ENCODE measurements at places on chromosomes 2 and 18.

DNA sequence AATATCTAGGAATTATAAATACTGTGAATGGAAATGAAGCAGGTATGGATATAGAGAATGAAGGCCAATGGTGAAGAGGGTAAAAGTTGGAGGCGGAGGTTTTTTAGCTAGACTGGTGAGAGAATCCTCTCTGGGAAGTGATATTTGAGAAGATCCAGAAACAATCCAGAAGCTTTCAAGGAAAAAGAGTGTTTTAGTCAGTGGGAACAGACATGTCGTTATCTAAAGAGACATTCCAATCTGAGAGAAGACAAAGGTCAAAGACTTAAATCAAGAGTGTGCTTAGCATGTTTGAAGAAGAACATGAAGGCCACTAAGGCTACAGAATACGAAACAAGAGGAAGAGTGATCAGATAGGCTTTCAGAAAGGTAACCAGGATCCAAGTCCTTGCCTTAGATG, 211.0 kb downstream of the MBD5 start:
- no peak for DNase-seq

DNA sequence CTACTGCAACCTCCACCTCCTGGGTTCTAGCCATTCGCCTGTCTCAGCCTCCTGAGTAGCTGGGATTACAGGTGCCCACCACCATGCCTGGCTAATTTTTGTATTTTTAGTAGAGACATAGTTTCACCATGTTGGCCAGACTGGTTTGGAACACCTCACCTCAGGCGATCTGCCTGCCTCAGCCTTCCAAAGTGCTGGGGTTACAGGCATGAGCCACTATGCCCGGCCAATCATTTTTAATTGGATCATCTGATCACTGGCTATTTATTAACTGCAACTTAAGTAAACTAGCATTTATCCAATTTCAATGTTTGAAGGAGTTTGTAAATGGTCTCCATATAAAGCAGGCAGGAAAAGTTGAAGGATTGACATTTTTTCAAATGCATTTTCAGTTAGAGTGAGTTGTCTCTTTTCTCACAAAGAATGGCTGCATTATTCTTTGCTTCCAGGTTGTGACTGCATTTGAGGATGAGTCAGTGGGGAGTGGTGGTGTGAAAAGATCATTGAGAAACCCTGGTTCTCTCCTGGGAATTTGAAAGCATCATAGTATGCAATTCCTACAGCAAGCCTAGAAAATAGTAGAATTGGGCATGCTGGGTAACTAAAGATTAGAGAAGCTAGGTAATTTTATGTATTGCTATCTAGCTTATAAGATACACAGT, 431.1 kb upstream of the ZEB2 start:
- DNase-seq, result no peak

DNA sequence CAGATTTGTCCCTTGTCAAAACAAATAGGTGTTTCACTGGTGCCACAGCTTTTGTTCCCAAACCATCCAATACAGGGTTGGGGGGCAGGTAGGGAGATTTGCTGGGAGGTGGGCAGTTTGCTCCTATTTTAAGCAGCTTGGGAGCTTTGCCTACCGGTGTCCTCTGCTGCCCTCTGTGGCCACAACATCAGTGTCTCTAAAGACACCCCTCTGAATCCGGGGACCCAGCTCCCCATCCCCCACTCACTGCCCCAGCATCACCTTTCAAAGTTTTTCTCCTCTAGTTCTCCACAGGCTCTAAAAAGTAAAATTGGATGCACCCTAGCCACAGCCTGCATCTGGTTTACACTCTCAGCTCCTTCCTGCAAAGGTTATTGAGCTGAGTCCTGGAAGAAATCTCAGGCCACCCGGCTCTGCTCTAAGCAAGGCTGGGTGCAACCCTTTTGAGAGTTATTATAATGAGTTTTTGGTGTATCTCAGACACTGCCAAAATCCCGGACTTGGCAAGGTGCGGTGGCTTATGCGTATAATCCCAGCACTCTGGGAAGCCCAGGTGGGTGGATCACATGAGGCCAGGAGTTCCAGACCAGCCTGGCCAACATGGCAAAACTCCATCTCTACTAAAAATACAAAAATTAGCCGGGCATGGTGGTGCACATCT, 2.9 kb upstream of the EPAS1 start:
- DNase-seq, result no peak

DNA sequence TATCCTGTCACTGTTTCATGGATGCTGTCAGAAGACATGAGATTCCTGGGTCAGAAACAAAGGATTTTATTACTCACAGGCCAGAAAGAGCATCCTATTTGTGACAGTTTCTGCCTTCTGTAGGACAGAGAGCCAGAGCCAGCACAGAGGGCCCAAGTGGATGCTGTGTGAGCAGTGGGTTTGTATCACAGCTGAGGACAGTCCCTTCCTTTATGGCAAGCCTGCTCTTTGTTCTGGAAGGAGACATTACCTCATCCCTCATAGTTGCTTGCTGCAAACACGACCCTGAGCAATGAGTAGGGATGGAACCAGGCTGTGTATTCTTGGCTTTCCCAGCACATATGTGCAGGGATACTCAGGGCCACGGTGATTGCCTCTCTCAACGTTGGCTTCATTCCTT, 41.6 kb downstream of the ARHGEF4 start:
- DNase-seq, result no peak

GRCh38 chr2:159285929-159286708, at the start of gene WDSUB1:
WDSUB1 (minus strand) TSS chr2:159286703; CDS start chr2:159283069, 3,634 bp downstream.
- no peak for DNase-seq

DNA sequence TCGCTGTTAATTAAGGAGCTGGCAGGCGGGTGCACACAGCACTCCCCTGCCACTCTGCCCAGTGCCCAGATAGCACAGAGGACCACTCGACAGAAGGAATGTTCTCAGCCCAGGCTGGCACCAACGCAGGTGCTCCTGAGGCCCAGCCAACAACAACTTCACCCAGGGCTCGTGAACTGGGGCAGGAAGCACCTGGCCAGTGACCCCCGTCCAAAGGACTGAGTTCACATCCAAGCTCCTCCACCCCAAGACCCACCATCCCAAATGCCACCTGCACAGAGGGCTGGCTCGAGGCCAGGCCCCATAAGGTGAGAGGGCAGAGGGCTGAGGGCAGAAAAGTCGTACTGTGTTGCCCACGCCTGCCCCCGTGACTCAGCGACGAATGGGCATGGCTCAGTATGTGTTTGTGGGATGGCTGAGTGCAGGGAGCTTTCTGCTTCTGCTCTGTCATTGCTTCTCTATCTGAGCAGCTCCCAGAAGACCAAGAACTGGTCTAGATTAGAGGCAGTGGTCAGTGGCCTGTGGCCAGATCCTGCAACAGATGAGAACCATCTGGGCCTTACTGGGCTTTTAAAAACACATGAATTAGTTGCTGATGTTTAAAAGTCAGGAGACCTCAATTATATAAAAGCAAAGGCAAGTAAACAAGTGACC, 68.4 kb downstream of the POLR1A start:
- no peak for DNase-seq

GRCh38 chr2:211181626-211182025, 625.2 kb downstream of the CPS1 start:
- no peak for DNase-seq

DNA sequence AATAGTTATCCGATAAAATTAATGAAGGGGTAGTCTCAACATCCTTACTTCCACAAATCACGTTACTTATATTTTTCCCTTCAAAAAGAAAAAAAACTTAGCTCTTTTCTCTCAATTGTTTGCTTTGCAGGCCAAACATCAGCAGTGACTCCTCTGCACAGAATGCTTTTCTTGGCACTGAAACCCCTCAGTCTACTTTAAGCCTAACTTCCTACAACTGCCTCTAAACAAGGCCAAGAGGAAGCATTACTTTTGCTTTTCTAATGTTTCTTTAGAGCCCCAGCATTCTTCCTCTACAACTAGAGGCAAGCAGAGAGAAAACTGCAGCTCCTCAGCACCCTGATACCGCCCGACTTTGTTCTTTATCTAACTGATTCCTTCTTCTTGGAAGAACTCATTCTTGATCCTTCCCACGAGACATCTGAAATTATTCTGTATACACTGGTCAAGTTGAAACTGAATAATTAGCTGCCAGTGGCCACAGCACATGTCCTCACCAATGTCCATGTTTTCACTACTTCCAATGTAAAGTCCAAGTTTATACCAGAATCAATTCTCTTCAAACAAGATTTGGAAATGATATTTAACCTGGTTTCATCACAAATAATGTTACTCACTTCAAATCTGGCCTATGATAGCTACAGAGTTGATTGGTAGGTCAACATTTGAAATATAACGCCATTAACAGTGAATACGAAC, 55.3 kb downstream of the DTNB start:
- no peak for DNase-seq

DNA sequence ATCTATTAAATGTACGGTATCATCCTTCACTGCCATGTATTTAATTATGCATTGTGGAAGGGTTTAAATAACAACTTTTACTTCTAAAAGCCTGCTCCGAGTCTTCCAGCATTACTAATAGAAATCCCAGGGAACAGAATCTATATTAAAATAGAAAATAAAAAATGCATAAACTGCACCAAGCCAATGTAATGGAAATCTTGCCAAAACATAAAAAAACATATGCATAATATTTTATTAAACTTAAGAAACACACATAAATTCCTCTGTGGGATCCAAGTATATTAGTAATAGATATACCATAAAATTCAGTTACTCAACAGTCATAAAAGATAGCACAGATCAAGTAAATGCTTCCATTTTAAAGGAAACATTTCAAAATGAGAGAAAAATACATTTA, 175.6 kb downstream of the TDRD15 start:
- no peak for DNase-seq

DNA sequence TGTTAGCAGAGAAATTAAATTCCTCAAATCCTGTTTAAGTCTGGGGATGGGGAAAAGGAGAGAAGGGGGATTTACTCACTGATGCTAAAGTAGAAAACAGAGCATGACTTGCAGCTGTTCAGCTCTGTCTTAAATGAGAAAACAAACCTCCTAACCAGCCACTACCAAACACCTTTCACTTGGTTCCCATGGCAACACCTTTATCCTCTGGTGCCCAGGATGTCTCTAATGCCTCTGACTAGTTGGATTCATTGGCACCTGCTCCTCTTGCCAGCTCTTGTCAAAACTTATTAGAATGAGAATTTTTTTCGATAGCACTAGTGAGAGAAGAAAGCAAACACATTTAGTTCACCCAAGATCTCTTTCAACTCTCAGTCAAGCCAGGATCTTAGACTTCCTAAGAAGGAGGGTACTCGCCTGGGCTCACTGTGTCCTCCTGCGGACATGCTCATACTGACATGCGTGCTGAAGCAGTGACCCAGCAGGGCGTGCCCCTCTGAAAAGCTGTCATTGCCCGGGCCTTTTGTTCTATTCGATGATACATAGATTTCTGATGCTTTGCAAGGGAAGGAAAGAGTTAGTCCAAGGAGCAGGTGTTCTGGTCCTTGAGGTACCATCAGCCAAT, 656.0 kb upstream of the CELF4 start:
- DNase-seq, result no peak

DNA sequence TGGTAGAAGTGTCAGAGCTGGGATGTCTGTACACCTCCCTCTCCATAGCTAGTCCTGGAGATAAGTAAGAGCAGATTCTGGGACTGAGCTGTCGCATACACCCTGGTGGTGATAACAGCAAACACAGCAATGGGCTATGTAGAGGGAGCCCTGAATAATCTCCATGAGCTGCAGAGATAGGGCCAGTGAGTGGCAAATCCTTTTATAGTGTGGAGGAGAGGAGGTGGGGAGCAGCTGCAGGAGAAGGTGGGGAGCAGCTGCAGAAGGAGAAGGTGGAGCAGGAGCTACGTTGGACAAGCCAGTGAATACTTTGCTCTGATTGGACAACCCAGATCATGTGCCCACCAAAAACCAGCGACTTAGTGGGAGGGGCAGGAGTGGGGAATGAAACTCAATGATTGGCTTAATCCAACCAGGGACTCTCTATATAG, 85.5 kb downstream of the TMEM247 start:
- DNase-seq, result no peak

GRCh38 chr2:60246583-60246982, 306.9 kb downstream of the BCL11A start:
- DNase-seq, result no peak

- DNase-seq, result no peak
Measured at GRCh38 chr2:130337735-130338325, 4.9 kb upstream of the IMP4 start.

DNA sequence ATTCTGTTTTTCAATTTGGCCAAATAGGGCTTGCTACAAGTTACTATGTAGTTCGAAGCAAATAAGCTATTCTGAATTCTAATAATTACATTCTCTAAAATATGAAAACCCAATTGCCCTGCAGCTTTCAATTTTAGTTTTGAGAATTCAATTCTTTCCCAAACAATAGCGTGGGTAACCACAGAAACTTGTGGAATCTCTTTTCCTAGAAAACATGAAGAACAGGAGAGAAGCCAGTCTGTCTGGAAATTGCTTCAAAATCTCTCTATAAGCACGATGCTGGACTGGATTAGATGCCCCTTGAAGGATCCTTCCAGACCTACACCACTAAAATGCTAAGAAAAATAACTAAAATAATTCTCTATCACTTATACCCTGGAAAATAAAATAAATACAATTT, 115.0 kb downstream of the THADA start:
- no peak for DNase-seq

DNA sequence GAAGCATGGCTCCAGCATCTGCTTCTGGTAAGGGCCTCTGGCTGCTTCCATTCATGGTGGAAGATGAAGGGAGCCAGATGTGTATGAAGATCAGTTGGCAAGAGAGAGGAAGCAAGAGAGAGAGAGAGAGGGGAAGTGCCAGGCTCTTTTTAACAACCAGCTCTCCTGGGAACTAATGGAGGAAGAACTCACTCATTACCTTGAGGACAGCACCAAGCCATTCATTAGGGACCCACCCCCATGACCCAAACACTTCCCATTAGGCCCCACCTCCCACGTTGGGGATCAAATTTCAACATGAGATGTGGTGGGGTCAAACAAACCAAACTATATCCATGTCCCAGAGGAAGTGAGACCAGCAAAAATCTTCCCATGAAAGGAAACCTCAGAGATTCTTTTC, 124.8 kb upstream of the SIX2 start:
- DNase-seq, result no peak

DNA sequence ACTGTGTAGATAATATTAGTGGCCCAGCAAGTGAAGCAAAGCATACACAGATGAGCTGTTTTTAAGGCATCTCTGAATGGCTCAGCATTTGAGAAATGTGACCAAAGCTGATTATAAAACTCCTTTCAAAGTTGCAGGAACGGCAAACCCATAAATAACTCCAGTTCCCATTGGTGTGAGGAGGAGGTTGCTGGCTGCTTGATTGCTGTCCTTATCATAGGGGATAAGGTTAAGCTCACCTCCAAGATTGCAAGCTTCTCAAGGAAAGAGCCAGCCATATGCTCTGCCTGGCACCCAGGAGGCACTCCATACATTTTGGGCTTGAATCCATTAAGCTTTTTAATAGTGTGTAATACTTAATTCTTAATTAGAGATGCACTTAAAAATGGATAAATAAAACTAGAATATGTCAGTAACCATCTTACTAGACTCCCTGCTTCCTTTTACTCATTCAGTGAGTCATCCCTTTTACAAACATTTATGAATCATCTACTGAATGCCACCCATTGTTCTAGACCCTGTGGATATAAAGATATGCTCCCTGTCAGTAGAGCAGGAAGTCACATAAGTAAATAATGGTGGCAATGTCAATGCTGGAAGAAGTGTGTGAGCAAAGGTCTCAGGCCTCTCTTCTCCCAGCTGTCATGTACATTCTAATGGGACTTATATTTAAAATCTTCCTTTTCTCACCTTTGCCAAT, 99.3 kb downstream of the SPATS2L start:
- DNase-seq, result no peak

GRCh38 chr2:226220511-226220910, 579.1 kb downstream of the IRS1 start:
- DNase-seq, result no peak

All from GM12878 (cell line).